Esophagus muscularis mucosa (tissue), 4 donors: ENCODE measurements at places on chromosomes 13 and 19. TPM values are rescaled to one million over a fixed set of nuclear protein-coding genes. Genes with fewer than 3 reads are reported as not detected.

ZIK1 gene
- 4.6 TPM for total RNA-seq

CARS2 gene
- total RNA-seq, result 32.9 TPM

DNA sequence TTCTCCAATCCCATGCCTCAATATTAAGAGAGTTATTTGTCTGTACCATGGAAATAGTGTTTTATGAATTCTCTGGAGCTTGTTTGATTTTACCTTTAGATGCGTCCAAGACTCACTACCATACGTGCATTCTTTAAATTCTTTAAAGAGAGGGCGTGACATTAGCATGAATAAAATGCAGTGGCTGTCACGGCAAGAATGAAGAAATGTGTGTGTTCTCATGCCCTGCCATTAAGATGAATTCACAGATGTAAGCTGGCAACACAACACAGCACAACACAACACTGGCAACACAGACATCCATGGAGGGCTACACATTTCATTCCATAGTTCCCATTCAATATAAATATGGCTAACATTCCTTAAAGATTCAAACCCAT is 213.4 kb downstream of the ENOX1 start:
- H3K4me3 ChIP-seq, result no peak overlapping the region
- no peak for DNase-seq
- no peaks in the 10 kb centered on the region for H3K36me3 ChIP-seq
- H3K4me1 ChIP-seq, result peaks cover 49% of the 10 kb centered on the region

DNA sequence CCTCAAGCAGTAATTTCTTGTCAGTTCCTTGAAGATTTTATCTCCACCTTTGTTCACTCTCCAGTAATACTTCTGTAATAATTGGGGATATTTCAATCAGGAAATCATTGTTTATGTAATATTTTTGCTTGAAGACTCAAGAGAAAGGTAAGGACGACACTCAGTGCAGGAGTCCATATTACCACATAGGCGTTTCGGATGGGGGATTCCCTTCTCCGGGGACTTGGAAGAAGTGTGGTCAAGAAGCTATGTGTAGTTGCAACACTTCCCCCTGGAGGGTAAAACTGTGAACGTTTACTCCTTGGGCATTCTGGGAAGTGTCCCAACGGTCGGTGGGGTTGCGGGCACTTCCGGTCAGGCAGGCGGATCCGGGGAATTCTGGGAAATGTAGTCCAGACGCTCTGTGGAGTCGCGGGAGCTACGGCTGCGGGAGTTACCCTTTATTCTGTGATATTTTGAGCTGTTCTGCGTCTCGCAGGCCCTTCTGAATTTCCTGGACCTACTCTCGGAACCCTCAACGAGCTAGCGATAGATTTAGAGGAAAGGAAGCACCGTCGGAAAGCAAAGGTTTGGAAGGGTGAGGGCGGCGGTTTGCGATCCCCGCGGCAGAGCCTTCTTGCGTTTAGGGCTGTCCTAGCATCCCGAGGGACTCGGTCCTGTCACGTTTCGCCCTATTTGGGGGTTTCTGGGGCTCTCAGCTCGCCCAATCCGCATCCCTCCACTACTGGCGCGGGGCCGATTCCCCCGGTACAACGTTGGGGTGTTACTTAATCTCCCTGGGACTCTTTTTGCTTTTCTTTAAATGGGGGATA is at the start of gene ZNF221:
Gene ZNF221, plus strand, starts transcription at position 395 of the 812 bp plus-strand sequence. CDS start 11,499 bp downstream, outside the sequence.
- peak; percentile 95 for DNase-seq
- no peaks in the 10 kb centered on the region for H3K4me1 ChIP-seq
- peak within 1 kb of the TSS; percentile 74 for H3K4me3 ChIP-seq
- H3K27ac ChIP-seq, result peak within 1 kb of the TSS; percentile 86
- peaks cover 7% of the 10 kb centered on the region for H3K36me3 ChIP-seq
- H3K27me3 ChIP-seq, result no peaks in the 10 kb centered on the region

MEIOSIN gene
- not detected for total RNA-seq

- H3K27me3 ChIP-seq, result no peaks in the 10 kb centered on the region
- H3K4me3 ChIP-seq, result no peak overlapping the region
- peaks cover 33% of the 10 kb centered on the region for H3K36me3 ChIP-seq
- H3K4me1 ChIP-seq, result no peaks in the 10 kb centered on the region
These were observed 10.9 kb downstream of the PRAM1 start for GRCh38 chr19:8491574-8491973.

ZNF536 gene
- total RNA-seq, result 6.9 TPM

FGF21 gene
- total RNA-seq, result not detected

DNA sequence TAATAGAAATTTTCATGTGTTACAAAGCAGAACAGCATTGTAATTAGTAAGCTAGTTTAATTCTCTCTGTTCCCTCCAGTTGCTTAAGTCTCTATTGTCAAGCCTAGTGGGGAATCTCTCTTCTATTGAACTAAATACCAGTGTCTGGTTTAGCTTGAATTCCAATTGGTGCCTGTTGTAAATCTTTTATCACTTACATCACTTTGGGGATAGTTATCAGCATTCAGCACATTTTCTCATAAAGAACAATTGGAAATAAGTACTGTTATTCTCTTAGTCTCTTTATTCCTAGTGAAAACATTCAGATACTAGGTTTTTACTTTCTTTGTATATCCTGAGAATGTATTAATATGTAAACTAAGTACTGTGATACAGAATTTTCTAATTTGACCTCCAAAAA is 25.2 kb downstream of the IPO5 start:
- H3K4me3 ChIP-seq, result no peak overlapping the region
- no peak overlapping the region for H3K27ac ChIP-seq
- no peaks in the 10 kb centered on the region for H3K27me3 ChIP-seq
- DNase-seq, result no peak
- peaks cover 13% of the 10 kb centered on the region for H3K4me1 ChIP-seq

GRCh38 chr19:4866595-4867424 is 657 bp downstream of the PLIN3 start:
- peak overlapping the region; percentile 78 for H3K27ac ChIP-seq
- peaks cover 8% of the 10 kb centered on the region for H3K36me3 ChIP-seq
- peak overlapping the region; percentile 71 for H3K4me3 ChIP-seq
- H3K27me3 ChIP-seq, result no peaks in the 10 kb centered on the region

- H3K4me3 ChIP-seq, result no peak overlapping the region
- H3K27me3 ChIP-seq, result no peaks in the 10 kb centered on the region
- H3K4me1 ChIP-seq, result peaks cover 18% of the 10 kb centered on the region
- no peak overlapping the region for H3K27ac ChIP-seq
These were observed 5.1 kb downstream of the USE1 start for GRCh38 chr19:17220207-17220758.

GRCh38 chr13:51955816-51956603 is 55.2 kb downstream of the ATP7B start:
- H3K27ac ChIP-seq, result no peak overlapping the region
- H3K4me3 ChIP-seq, result no peak overlapping the region
- DNase-seq, result no peak
- no peaks in the 10 kb centered on the region for H3K4me1 ChIP-seq
- H3K36me3 ChIP-seq, result peaks cover 28% of the 10 kb centered on the region

DNA sequence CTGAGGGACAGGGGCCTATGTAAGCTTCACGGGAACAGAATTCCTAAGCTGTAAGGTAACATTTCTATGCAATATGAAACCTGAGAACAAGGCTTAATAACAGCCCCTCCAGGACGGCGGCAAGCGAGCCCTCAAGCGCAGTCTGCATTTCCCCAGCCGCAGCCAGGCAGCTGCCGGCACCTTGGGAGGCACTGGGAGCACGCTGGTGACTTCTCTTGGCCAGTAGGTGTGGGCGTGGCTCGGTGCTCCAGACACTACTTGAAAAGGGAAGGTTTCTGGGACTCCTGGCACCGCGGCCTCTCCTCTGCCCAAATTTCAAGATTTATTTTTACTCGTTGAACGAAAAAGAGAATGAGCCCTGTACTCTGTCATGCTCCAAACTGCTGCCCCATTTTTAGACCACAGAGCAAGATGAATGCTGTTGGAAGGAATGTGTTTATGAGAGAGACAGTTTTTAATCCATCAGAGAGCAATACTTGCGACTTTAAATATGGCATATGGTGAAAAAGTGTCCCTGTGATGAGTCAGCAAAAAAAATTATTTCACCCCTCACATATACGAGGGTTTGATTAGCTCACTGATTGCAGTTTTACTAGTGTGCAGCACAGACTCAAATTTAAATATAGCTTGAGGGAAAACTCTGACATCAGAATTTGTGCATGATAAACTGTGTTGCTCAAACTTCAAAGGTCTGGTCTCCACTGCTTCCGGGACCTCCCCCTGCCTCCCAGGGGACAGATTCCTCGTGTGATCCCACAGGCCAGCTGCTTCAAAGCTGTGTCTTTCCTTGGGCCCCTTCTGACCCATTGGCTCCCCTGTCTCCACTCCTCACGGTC is 81.2 kb downstream of the COL4A2 start:
- peaks cover 7% of the 10 kb centered on the region for H3K36me3 ChIP-seq
- H3K4me1 ChIP-seq, result peaks cover 81% of the 10 kb centered on the region
- peak overlapping the region; percentile 93 for H3K27ac ChIP-seq
- no peaks in the 10 kb centered on the region for H3K27me3 ChIP-seq

CA11 gene
- 11.9 TPM for total RNA-seq

KASH5 gene
- not detected for total RNA-seq
